ENCODE measurements at places on chromosomes 11 and 22. TPM values are rescaled to one million over a fixed set of nuclear protein-coding genes. Genes with fewer than 3 reads are reported as not detected.

The LGR4 gene
- 10.8 TPM for total RNA-seq

DNA sequence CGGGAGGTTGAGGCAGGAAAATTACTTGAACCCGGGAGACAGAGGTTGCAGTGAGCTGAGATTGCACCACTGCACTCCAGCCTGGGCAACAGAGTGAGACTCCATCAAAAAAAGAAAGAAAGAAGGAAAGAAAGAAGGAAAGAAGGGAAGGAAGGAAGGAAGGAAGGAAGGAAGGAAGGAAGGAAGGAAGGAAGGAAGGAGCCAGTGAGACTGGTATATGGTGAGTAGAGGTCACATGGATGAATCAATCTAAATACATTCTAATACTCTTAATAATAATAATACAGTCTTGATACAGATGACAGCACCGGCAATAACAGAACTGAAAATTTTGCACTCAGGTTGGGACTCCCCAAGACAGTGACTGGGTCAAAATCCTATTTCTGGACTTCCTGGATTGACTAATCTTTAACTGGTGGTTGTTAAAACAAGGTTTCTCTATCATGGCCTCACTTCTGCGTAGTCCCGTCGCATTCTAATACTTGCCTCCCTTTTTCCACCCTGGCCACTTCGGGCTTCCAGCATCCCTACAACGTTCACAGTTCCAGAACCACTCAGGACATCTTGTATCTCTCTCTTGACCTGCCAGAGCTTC lies 53.5 kb upstream of the EIF3M start:
- peaks cover 1% of the 10 kb centered on the region for H3K27me3 ChIP-seq
- H3K27ac ChIP-seq: no peak overlapping the region
- no peak overlapping the region for H3K4me3 ChIP-seq
- H3K36me3 ChIP-seq: no peaks in the 10 kb centered on the region
- DNase-seq: no peak
- no peaks in the 10 kb centered on the region for H3K4me1 ChIP-seq

GRCh38 chr22:24728790-24729637 lies 45.5 kb downstream of the PIWIL3 start:
- H3K36me3 ChIP-seq: no peaks in the 10 kb centered on the region
- DNase-seq: peak; percentile 33
- H3K27me3 ChIP-seq: no peaks in the 10 kb centered on the region
- H3K4me1 ChIP-seq: peaks cover 30% of the 10 kb centered on the region
- H3K27ac ChIP-seq: peak overlapping the region; percentile 93

The ART5 gene
- total RNA-seq: 9.7 TPM

The ZNF280B gene
- 6.8 TPM for total RNA-seq

- H3K4me3 ChIP-seq: no peak overlapping the region
- no peak overlapping the region for H3K27ac ChIP-seq
These were observed 8.6 kb upstream of the OR51G1 start for GRCh38 chr11:4932751-4933150.

Measured in endothelial cell (in vitro differentiated cells).